ENCODE measurements at places on chromosomes 12 and 14. TPM values are rescaled to one million over a fixed set of nuclear protein-coding genes. Genes with fewer than 3 reads are reported as not detected.

The NPFF gene
- not detected for total RNA-seq

DNA sequence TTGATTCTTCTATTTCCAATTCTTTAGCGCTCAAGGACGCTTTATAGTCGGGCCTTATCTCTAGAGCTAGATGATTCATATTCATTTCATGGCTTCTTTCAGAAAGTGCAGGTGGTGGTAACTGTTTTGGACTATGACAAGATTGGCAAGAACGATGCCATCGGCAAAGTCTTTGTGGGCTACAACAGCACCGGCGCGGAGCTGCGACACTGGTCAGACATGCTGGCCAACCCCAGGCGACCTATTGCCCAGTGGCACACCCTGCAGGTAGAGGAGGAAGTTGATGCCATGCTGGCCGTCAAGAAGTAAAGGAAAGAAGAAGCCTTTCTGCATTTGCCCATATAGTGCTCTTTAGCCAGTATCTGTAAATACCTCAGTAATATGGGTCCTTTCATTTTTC, 241.9 kb downstream of the PAWR start:
- no peak for DNase-seq

- no peak for DNase-seq
Measured at GRCh38 chr12:103469719-103470118, 26.0 kb downstream of the C12orf42 start.

The KLRD1 gene
- 0.27 TPM for total RNA-seq

DNA sequence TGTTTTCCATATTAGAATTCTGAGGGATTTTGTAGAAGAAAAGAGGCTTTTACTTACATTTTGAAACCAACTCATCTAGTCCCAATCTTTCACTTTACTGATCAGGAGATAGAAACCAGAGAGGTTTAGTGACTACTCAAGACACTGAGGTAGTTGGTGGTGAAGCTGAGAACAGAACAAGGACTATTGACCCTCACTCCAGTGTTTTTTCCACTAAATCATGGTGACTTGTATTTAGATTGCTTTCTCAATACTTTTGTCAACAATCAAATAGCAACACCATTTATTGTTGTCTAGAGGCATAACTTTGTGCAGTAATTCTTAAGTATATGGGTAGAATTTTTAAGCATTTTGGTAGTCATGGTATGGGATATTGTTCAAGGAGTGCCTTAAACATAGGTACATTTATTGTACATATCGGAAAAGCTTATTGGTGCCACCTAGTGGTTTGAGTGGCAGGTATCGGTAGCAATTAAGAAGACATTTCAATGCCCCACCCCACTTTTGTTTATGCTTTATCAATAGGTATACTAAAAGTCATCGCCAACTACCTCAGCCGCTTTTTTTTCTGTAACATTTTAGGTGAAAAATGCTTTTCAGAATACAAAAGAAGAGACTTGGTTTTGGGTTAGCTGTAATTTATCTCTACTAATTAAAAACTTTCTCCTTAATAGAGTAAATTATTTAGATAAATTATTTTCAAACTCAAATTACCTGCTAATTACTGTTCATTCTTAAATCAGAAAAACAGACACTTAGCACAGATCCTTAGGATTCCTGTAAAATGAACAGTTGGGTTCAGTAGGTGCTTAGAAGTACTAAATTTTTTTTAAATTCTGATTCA, 47.3 kb upstream of the PAWR start:
- DNase-seq = peak; percentile 54

GRCh38 chr14:67815573-67816225, 691 bp downstream of the ZFYVE26 start:
- DNase-seq = no peak

DNA sequence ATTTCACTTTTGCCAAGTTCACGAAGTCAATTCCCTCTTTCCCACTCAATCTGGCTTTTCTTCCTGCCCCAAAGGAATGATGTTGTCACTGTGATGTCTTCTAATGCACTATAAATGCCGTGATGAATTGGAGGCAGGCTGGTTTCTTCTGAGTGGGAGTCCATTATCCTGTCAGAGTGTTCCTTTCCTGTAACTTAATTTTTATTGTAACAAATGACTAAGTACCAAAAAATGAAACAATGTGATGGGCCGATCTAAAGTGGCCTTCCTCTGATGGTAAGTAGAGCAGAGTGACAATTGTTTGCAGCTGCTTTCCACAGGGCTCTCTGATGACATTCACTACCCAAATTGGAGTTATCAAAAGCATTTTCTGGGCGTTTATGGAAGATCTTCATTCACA, 22.2 kb downstream of the TMEM30B start:
- no peak for DNase-seq

GRCh38 chr14:92968291-92969020, 45.5 kb downstream of the CHGA start:
- no peak for DNase-seq

- DNase-seq = no peak
Measured at GRCh38 chr14:76326918-76327689, 48.8 kb upstream of the ESRRB start.

DNA sequence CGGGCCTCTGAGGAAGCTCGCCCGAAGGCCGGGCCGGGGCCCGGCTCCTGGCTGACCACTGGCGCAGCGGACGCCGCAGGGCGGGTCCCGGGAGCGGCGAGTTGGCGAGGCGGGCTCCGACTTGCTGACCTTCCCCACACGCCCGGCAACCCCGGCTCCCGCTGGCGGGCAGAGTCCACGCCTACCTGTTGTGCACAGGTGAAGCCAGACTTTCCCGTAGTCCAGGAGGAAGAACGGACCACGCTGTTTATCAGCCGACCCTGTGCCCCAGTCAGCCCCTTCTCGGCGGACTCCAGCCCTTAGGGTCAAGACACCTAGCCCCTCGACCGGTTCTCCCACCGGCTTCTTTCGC, 407 bp downstream of the HEATR5A start:
- no peak for DNase-seq

- no peak for DNase-seq
Measured at GRCh38 chr14:88327497-88327896, 4.4 kb upstream of the KCNK10 start.

- peak; percentile 31 for DNase-seq
Measured at GRCh38 chr12:60494244-60494643, 898.4 kb downstream of the SLC16A7 start.

The PPP4R4 gene
- 5.5 TPM for total RNA-seq

The FOXN4 gene
- 0.52 TPM for total RNA-seq

The IAPP gene
- total RNA-seq = not detected

DNA sequence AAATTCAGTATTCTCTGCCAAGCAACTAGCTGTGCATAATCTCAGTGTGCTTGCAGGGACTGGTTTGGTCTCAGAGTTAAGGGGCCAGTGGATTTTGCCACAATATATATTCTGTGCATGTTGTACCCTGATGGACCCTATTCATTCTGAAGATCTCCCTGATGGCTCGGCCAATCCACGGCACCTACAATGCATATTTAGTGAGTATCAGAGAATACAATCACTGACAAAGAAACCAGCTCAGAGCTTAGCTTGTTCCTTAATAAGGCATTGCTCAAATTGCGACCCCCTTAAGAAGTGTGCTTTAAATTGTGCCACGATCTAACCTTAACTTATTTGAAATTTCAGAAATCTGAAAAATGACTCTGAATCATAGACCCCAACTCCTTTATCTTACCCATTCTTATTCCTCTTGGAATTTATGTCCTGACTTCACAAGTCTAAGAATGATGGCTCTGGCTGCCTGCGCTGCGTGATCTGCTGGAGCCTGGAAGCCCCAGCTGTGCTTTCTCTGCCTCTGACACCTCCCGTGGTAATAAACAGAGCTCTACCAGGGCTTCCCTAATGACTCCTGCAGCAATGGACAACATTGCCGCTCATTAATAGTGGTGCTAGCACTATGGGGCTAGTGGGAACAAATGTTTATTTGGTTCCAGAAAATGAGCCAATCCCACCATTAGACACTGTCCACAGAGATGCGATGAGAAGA, 9.0 kb upstream of the DCAF4 start:
- no peak for DNase-seq

GRCh38 chr12:23753628-23754365, 195.7 kb downstream of the SOX5 start:
- DNase-seq = no peak

The HSPA2 gene
- total RNA-seq = 2.5 TPM

- no peak for DNase-seq
Measured at GRCh38 chr14:50953502-50953901, 9.2 kb upstream of the PYGL start.

The RD3L gene
- not detected for total RNA-seq

DNA sequence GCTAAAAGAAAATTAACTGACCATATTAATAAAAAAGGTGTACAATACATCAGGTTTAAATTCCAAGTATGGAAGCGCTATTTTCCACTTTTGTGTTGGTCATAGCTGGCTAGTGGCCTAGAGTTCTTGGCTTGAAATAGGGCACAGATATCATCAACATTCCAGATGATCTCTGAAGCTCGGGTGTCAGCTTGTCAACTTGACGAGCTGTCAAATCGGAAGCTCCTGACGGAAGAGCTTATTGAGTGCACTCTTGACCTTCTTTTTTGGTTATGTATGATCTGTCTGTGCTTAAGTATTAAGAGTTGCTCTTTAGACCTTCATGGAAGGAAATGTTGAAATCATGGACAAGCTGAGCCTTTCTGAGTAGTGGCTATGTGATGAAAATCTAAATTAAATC, 177.9 kb downstream of the APAF1 start:
- DNase-seq = no peak

DNA sequence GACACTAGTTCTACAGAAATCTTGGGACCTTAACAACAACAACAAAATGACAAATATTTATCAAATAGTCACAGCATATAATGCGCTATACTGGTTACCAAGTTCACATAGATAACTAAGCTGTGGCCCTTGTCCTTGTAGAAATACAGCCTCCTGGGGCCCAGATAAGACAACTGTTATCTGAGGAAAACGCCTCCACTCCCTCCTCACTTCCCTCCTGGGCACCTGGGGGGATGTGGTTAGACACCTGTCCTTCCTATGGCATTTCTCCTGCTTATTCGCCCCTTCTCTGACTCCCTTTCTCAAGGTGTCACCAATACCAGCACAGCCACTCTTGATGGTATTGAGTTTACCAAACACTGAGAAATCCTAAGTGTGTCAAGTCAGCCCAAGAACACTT, 419.4 kb downstream of the RAD51B start:
- no peak for DNase-seq

GRCh38 chr12:63326260-63326659, 175.3 kb upstream of the AVPR1A start:
- no peak for DNase-seq

GRCh38 chr12:100345020-100345767, 11.7 kb upstream of the SLC17A8 start:
- no peak for DNase-seq

DNA sequence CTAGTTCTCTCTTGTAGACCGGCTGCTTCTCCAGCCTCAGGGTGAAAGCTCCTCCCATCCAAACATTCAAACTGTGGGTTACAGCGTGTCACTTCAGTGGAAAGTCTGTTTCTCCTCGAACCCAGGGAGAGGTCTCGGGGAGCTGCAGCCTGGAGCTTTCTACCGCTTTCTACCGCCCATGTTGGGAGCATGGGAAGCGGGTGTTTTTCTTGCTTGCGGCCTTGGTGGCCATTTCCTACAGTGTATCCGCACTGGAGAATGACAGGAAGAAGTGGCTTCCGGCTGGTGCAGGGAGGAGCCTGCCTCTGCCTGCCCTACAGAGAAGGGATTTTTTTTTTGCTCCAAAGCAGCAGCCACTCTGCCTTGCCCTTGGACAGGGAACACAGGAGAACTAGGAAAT, 21.2 kb downstream of the ZFP36L1 start:
- no peak for DNase-seq

Data from HCT116 (cell line).